Neuronal stem cell (in vitro differentiated cells): ENCODE measurements at places on chromosomes 3 and 15.

DNA sequence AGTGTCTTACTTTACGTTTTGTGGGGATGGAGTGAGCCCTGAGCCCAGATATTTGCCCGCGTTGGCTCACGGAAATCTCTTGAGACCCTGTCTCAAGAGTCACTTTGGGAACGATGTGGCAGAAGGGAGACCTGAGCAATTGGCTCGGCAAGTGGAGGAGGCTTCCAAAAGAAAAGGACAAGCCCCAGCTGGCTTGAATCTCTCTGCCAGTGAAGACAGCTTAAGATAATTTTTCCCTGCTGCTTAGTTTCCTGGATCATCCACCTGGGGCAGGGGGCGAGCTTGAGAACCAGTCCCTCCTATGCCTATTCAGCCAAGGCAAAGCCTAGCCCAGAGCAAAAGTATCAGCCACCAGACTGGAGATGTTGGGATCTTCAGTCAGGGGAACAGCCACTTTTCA is 708 bp downstream of the SEC22A start:
- no peak for DNase-seq

GRCh38 chr3:155744010-155744625 is 753 bp downstream of the PLCH1 start:
- peak; percentile 84 for DNase-seq

- DNase-seq, result peak; percentile 37
These were observed 47.2 kb upstream of the TEX55 start for GRCh38 chr3:119098619-119099222.

DNA sequence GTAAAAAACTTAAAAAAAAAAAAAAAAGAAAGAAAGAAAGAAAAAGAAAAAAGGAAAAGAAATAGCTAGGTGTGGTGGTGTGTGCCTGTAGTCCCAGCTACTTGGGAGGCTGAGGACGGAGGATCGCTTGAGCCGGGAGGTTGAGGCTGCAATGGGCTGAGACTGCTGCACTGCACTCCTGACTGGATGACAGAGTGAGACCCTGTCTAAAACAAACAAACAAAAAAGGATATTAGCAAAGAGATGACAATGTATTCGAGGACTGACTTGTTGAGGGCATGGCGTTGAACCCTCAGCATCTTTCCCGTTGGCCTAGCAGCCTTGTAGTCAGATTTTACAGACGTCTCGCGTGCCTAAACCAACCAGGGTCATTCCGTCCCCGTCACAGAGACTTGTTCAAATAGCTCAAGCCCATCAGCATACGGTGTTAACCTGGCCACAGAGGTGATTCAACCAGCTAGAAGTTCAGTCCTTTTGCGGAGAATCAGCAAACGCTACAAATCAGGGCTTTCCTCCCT is 528 bp upstream of the NIT2 start:
- no peak for DNase-seq

GRCh38 chr3:197001972-197002700 is 27.5 kb downstream of the MELTF start:
- no peak for DNase-seq

DNA sequence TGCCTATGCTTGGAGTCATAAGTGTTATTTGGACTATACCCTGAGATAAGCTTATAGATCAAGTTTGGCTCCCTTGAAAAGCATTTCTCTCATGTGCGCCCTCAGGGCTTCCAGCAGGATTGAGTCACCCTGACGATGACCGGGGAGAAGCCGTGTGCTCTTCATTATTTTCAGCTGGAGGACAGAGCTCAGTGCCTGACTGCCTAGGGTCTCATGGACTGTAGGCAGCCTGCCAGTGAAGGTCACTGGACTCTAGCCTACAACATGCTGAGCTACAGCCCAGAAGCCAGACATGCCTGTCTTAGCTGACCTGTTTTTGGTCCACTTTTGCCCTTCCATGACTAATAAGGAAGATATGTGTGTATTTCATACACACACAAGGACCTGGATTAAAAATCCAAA is 31.6 kb upstream of the NUDT16 start:
- no peak for DNase-seq

DNA sequence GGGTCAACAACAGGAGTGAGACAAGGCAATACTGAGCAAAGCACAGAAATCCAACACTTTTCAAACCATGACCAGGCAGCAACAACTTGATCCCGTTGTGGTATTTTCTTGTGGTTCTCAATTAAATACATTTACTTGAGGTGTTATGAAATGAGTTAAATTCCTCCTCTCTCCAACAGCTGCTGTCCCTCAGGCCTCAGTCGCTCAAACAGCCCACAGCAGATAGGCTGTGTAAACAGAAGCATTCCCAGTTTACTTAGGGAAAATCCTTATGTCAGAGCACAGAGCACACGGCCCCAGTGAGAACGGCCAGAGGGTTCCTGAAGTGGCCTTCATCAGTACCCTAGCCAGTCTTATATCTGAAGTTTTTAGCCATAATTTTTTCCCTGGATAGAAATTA is 359.9 kb downstream of the AGBL1 start:
- DNase-seq, result no peak

DNA sequence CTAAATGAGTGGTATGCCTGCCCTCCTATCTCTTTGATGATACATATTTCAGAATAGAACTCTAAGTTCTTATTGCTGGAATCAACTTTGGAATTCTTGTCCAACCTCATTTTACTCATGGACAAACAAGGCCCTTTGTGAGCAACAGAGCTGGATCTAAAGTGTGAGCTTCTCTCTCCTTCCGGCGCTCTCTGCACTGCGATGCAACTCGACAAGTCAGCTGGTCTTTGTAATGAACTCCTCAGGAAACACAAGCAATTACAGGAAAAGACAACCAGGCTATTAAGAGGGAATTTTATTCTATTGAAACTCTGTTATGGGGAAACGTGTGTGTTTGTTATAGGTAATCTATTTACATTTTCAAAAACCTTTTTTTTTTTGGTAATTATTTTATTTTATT is 20.3 kb upstream of the NRROS start:
- DNase-seq, result peak; percentile 39

DNA sequence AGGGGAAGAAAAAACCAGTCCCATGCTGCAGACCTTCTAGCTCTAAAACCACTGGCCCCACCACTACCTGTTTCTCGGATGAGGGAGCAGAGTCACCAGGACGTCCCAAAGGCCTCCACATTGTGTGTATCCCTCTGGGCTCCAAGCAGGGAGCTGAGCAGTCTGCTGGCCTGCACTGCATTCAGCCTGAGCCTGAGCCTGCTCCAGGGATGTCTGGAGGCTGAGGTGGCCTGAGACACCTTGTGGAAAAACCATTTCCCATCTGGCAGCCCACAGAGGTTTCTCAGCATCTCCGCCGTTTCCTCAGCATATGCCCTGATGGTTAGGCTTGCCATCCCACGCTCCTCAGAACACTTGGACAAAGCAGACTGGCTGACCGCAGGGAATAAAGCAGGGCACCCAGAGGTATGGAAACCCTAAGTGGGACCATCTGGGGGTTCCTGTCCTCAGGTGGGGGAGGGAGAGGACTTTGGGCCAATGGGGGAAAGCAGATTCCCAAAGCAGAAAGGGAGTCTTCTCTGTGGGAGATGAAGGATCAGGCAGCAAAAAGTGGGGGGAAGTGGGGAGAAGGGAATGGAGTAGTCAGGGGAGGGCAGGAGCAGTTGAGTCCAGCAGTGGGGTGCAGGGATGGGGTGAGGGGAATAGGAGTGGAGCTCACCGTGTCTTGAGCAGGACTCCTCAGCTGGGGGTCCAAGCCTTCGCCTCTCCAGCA is at the start of gene CILP:
CILP (minus strand) TSS at position 704 of the 712 bp plus-strand sequence. CDS start 1,718 bp downstream, outside the sequence.
- no peak for DNase-seq

DNA sequence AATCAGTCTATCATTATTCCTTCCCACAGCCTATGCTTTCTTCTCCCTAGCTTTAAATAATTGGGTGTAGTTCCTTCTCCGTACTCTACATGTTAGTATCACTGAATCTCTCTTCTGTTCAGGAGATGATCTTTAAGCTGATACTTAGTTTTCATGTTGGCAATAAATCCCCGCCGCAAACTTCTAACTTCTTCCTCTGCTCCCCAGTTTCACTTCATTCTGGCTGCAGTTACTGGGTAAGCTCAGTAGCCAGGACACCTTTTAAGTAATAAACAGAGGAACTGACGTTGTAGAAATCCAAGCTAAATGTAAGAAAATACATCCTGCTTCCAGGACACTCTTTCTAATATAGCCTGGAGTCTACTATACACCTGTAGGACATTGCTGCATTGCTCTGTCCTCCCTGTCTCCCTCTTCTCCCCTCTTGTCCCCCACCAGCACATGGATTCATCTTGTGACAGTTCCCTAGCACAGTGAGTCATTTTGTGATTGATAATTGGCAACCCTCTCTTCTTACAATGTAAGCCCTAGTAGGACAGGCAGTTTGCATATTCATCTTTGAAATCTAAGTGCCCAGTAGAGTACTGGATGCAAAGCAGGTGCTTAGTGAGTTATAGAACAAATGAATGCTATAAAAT is 598.2 kb downstream of the UNC13C start:
- no peak for DNase-seq

DNA sequence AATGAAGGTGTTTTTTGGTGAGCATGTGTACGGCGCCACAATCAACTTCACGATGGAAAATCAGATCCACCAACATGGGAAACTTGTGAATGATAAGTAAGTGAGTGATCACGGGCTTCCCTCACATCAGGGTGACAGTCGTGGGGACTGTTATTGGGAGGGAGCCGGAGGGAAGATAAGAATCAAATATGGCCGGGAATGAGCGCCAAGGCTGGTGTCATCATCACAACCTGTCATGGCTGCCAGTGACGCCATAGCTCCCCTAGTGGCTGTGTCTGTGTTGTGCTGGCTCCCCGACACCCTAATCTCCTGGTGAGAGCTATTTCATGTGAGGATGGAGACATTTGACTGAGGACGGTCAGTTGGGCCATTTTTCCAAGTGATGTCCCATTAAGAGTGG is 168.5 kb downstream of the SV2B start:
- no peak for DNase-seq

DNA sequence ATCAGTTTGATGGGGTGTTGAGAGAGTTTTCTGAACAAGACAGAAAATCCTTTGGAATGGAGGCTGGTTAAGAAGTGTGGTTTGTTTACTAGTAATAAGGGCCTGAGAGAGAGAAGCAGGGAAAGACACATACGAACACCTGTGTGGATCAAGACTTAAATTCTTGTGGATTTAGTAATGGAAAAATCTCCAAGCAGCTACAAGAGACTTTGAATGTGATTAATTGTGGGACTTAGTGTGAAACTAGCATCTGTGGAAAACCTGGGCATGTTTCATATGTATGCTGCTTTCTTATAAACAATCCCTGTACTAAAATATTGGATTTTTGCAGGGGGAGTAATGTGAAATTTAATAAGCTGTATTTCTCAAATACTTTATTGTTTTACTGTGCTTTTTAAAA is 399.1 kb downstream of the SI start:
- no peak for DNase-seq

DNA sequence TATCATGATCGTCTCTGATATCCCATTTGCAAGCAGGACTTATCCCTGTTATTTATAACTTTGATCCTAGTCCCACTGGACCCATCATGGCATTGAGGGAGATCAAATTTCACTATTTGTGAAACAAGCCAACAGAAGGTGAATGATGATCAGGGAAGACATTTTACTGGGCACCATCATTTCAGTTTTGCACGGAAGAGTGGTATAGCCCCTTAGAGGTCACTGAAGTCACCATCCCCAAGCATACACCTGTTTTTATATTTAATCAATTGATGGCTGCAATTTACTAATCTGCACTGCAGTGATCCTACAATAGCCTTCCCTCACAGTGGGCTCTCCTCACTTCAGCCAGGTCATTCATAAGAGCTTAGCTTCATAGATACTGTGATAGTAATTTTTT is 132.4 kb downstream of the FHIT start:
- DNase-seq, result no peak

DNA sequence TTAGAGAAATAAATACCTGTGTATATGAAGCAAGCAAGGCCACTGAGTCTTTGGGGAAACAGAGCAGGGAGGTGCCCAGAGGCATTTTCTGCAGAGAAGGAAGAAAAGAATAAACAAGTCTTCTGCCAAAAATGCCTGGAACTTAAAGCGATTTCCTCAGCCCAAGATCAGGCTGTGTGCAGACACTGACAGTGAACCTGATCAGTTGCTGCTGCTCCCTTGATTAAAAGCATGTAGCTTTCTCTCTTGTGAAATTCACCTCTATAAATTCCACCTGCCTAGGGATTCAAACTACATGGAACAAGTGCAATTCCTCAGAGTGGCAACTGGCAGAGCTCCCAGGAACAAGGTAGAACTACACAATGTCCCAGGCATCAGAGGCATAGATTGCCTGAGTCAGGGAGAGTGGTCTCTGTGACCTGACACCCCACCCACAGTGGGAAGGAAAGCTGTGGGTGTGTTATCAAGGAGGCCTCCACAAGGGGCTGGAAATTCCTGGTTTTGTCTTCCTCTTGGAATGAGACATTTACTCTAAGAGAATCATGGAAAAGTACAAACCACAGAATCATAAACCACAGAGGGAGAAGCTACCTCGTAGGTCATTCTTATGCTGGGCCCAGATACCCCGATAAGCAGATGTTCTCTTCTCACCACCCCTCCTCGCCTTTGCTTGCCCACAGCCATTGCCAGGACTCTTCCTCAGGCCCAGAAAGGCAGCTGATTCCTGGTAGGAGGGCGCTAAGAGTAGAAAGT is 1.8 kb upstream of the ZBTB38 start:
- DNase-seq, result no peak

DNA sequence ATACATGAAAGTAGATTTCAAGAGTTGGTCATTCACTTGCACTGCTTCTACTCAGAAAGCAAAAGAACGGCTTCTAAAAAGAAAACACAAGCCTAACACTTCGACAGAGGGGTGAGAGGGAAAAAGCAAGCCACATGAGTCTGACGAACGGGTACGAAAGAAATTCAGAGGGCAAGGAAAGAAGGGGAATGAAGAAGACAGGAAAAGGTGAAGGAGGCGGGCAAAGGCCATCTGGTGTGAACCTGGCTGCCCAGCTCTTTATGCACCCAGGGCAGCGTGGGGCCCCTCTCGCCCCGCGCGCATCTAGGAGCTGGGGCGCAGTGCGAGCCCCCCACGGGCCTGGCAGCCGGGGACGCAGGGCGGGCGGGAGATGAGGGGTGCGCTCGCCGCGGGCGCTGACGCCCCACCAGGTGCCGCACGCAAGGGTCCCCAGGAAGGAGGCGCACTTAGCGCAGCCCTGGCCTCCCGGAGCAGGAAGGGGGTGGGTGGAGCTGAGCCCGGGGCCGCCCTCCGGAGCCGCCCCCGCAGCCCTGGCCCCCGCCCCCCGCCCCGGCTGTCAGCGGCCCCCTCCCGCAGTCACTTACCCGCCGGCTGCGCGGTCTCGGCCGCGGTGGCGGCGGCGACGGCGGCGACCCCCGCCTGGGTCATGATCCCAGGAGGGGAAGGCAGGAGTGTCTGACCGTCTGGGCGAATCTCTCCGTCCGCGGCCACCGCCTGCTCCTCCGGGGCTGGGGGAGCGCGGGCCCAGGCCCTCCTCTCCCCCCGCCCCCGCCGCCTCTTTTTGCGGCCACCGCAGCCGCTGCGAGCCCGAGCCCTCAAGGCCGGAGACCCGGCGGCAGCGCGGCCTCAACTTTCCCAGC is at the start of gene USF3:
USF3 (minus strand) TSS at position 857 of the 860 bp plus-strand sequence. CDS start 21,764 bp downstream, outside the sequence.
- no peak for DNase-seq

- DNase-seq, result no peak
These were observed 281.6 kb downstream of the MBNL1 start for GRCh38 chr3:152550284-152550683.

GRCh38 chr3:148601766-148602685 is 95.7 kb upstream of the AGTR1 start:
- DNase-seq, result no peak
